Astrocyte (in vitro differentiated cells and primary cell): ENCODE measurements at places on chromosomes 2 and 18. TPM values are rescaled to one million over a fixed set of nuclear protein-coding genes. Genes with fewer than 3 reads are reported as not detected.

The IL1F10 gene
- total RNA-seq: not detected in 2 replicates

GRCh38 chr2:240957656-240958365 lies 40.6 kb upstream of the SNED1 start:
- no peak for DNase-seq
- no peak overlapping the region for H3K4me3 ChIP-seq
- H3K27ac ChIP-seq: no peak overlapping the region
- H3K4me1 ChIP-seq: peaks cover 3% of the 10 kb centered on the region
- peaks cover 15% of the 10 kb centered on the region for H3K27me3 ChIP-seq

DNA sequence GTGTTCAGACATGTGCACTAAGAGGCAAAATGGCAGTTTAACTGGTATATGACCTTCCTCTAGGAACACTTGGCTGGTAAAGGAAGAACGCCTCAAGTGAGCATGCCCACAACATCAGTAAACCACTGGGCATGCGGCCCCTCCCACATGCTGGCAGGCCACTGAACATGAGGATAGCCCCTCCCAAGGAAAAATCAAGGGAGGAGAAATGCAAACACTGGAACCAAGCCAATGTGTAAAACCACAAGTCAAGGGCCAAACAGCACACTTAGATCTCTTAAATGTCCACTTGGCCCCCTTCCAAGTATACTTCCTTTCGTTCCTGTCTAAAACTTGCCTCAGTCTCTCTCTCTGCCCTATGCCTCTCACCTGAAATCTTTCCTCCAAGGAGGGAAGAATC lies 980.8 kb downstream of the TSN start:
- peaks cover 18% of the 10 kb centered on the region for H3K4me1 ChIP-seq
- no peak overlapping the region for H3K27ac ChIP-seq
- H3K36me3 ChIP-seq: no peaks in the 10 kb centered on the region
- no peak overlapping the region for H3K4me3 ChIP-seq

DNA sequence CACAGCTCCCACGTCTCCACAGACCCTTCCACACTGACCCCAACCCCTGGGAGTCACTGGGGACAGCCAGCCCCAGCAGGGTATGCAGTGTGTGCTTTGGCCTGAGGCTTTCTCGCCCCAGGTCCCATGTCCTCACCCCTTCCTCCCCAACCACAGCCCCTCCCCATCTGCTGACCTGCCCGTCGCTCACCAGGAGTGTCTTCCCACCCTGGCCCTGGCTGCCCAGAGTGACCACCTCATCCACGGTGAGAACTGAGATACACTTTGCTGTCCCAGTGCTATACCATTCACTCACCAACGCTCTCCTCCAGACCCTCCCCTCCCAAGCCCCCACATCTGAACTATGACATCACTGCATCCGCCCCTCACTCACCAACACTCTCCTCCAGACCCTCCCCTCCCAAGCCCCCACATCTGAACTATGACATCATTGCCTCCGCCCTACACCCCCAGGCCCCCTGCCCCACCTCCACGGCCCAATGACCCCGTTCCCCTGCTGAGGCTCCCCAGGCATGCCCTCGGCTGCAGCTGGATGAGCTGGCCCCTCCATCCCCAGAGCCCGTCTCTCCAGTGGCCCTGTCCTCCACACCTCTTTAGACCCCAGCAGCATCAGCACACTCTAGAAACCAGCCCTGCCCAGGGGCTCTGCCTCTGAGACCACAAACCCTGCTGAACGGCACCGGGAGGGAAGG lies 55.2 kb downstream of the ANKMY1 start:
- no peak overlapping the region for H3K4me3 ChIP-seq
- no peak overlapping the region for H3K27ac ChIP-seq
- no peaks in the 10 kb centered on the region for H3K4me1 ChIP-seq

DNA sequence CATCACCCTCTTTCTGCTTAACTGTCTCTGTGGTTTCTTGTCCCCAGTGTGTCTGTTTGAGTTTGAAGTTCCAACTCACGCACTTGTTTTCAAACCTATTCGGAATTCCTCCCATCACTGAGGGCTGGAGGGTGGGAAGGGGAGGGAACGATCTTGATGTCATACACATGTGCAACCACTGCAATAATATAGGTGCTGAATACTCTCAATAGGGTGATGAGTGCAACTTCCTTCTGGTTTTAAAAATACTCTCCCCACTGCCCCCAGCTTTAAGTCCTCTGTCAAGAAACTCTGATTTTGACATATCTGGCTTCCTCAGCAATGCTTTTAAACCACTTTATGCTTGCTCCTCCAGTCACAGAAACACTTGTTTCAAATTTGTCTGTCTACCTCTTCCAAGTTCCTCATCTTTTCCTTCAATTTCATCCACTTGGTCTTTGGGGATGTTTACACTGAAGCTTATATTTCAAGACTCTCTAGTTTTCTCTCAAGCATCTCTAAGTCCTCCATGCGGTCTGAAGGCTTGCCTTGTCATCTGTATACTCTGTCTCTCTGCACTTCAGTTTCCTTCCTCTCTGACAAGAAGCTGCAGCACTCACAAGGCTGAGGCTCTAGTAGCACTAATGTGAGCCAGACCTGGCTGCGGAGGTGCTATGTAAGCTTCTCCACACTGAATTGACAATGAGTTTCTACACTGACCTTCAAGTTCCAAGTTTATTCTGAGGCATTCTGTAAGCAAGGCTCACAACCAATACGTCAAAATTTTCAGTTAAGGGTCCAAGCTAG lies 422.3 kb downstream of the ZEB2 start:
- H3K27ac ChIP-seq: no peak overlapping the region
- no peak for DNase-seq
- no peak overlapping the region for H3K4me3 ChIP-seq
- peaks cover 12% of the 10 kb centered on the region for H3K4me1 ChIP-seq
- no peaks in the 10 kb centered on the region for H3K36me3 ChIP-seq

DNA sequence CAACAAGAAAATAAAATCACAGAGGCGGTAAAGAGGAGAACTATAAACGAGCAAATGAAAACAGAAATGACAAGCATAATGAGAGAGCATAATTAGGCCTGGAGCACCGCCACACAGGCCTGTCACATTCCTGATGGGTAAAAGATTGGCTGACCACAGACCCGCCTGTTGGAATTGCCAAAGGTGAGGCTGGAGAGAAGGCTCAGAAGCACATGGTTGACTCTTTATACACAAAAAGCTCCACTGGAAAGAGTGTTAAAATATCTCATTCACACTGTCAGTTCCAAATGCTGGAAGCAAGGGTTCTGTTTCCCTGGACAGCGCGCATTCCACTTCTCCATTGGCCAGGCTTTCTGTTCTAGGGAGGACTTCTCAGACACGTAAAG lies 5.9 kb upstream of the LGALSL start:
- peaks cover 53% of the 10 kb centered on the region for H3K27me3 ChIP-seq
- H3K4me1 ChIP-seq: no peaks in the 10 kb centered on the region
- no peaks in the 10 kb centered on the region for H3K36me3 ChIP-seq
- no peak overlapping the region for H3K4me3 ChIP-seq

- no peak overlapping the region for H3K27ac ChIP-seq
- DNase-seq: peak; percentile 14
- H3K36me3 ChIP-seq: no peaks in the 10 kb centered on the region
Observed at GRCh38 chr2:41736105-41736567, 311.7 kb upstream of the PKDCC start.

DNA sequence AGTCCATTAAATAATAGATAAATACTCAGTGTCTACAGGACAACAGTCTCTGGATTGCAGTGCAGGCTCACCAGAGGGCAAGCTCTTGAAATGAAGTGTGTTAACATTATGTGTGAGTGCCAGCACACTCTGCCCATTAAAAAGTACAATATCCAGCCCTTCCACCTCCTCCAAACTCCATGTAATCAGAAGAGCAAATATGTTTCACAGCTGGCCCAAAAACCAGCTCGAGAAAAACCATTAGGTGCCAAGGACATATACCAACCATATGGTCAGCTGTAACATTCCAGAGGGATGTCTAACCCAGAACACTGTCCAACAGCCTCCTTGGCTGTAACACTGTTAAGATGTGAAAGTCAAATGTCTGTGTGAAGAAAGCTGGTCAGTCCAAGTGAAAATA lies 112.2 kb downstream of the ZNF385B start:
- no peak overlapping the region for H3K4me3 ChIP-seq
- DNase-seq: peak; percentile 10
- H3K36me3 ChIP-seq: no peaks in the 10 kb centered on the region
- H3K27me3 ChIP-seq: no peaks in the 10 kb centered on the region
- no peaks in the 10 kb centered on the region for H3K4me1 ChIP-seq

The RGPD3 gene
- 0.10 and 0.16 TPM in 2 replicates for total RNA-seq

DNA sequence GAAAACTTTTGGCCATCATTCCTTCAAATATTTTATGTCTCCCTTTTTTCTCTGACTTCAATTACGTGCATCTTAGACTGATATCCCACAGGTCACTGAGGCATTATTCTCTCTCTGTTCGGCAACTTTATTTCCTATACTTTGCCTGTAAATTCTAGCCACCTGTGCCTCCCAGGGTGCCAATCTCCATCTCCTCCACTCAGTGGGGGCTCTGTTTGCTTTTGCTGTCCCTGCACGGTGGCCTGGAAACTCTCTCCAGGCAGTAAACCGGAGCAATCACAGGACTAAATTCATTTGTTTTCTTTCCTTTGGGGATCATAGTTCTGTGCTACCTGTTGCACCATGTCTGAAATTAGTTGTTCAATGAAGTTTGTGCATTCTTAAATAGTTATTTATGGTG lies 9.6 kb upstream of the MTLN start:
- H3K27ac ChIP-seq: no peak overlapping the region
- H3K4me3 ChIP-seq: no peak overlapping the region
- DNase-seq: no peak
- peaks cover 20% of the 10 kb centered on the region for H3K27me3 ChIP-seq
- no peaks in the 10 kb centered on the region for H3K36me3 ChIP-seq

The MOGAT1 gene
- not detected in 2 replicates for total RNA-seq

- H3K4me1 ChIP-seq: no peaks in the 10 kb centered on the region
- H3K27ac ChIP-seq: no peak overlapping the region
- H3K36me3 ChIP-seq: no peaks in the 10 kb centered on the region
- H3K4me3 ChIP-seq: no peak overlapping the region
Observed at GRCh38 chr18:51941999-51942398, 398.0 kb upstream of the DCC start.

The EFEMP1 gene
- total RNA-seq: 146 and 155 TPM in 2 replicates

GRCh38 chr18:61901323-61901986 lies 8.6 kb upstream of the RNF152 start:
- peak; percentile 28 for DNase-seq
- no peaks in the 10 kb centered on the region for H3K27me3 ChIP-seq
- H3K27ac ChIP-seq: no peak overlapping the region
- peaks cover 6% of the 10 kb centered on the region for H3K4me1 ChIP-seq

The GRB14 gene
- 8.6 and 11.1 TPM in 2 replicates for total RNA-seq

DNA sequence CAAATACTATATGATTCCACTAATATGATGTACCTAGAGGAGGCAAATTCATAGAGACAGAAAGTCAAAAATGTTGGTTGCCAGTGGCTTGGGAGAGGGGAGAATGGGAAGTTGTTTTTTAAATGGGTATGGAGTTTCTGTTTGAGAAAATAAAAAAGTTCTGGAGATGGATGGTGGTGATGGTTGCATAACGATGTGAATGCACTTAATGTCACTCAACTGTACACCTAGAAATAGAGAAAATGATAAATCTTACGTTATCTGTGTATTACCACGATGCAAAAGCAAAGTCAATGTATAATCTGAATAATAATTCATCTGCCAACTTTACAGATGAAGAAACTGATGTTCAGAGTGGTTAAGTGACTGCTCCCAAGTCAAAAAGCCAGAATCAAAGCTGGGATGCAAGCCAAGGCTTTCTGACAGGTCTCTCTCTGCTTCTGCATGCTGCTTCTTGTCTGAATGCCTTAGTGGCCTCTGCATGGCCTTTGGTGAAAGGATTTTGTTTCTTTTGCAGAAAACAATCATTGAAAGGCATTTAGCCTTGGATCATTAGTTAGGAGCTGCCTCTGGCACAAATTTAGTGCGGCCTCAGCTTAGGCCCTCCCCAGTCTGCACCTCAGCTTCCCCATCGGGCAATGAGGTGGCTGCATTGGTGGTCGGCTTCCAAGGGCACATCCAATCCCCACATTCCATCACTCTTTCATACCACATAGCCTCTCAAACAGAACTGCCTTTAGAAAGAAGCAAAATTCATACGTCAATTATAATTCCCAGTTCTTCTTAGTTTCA lies 46.5 kb upstream of the MYCN start:
- H3K36me3 ChIP-seq: no peaks in the 10 kb centered on the region
- no peaks in the 10 kb centered on the region for H3K4me1 ChIP-seq
- H3K4me3 ChIP-seq: no peak overlapping the region
- H3K27ac ChIP-seq: no peak overlapping the region
- no peaks in the 10 kb centered on the region for H3K27me3 ChIP-seq

GRCh38 chr2:36698993-36699392 lies 2.5 kb downstream of the VIT start:
- DNase-seq: no peak
- peaks cover 25% of the 10 kb centered on the region for H3K4me1 ChIP-seq

The CYP20A1 gene
- total RNA-seq: 14.4 and 17.3 TPM in 2 replicates

The RIT2 gene
- not detected in 2 replicates for total RNA-seq

DNA sequence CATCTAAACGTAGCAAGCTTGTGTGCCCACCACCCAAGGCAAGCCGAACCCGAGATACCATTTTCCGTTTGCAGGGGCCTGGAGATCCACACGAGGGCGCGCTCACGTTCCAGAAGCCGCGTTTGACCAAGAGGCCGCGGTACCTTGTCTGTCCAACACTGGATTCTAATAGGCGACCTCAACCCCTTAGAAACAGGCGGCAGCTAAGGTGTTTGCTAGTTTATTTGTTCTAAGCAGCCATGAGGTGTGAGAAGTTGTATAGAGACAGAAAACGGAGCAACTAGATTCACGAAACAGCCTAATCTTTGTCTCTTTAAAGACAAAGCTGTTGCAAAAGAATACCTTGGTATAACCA lies 4.2 kb downstream of the HOXD11 start:
- H3K4me1 ChIP-seq: no peaks in the 10 kb centered on the region
- DNase-seq: no peak
- no peak overlapping the region for H3K27ac ChIP-seq
- H3K4me3 ChIP-seq: no peak overlapping the region
- H3K27me3 ChIP-seq: peaks cover 88% of the 10 kb centered on the region

The CDH2 gene
- total RNA-seq: 326 and 363 TPM in 2 replicates

DNA sequence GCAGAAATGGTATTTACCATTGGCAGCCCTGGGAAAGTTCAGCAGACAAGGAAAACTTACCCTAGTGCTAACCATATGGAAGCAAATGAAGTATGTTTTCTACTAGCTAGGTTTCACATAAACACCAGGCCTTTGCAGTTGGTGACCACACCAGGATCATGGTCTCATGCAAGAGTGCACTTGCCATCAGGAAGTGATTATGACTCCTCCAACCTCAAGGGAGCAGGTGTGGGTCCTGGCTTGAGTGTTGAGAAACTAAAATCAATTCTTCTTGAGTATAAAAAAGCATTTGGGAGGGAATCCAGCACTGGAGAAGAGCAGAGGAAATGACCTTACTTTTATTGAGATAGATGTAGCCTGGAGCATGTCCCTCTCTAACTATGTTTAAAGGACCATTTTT lies 56.8 kb upstream of the SPAG16 start:
- H3K4me1 ChIP-seq: no peaks in the 10 kb centered on the region
- H3K27me3 ChIP-seq: no peaks in the 10 kb centered on the region
- H3K36me3 ChIP-seq: no peaks in the 10 kb centered on the region
- peak; percentile 14 for DNase-seq
- H3K4me3 ChIP-seq: no peak overlapping the region

The SERPINB4 gene
- not detected in 2 replicates for total RNA-seq

GRCh38 chr18:68429111-68429510 lies 285.8 kb downstream of the TMX3 start:
- H3K36me3 ChIP-seq: no peaks in the 10 kb centered on the region
- no peak for DNase-seq
- peaks cover 32% of the 10 kb centered on the region for H3K4me1 ChIP-seq
- H3K4me3 ChIP-seq: no peak overlapping the region

- H3K27me3 ChIP-seq: no peaks in the 10 kb centered on the region
- H3K4me3 ChIP-seq: no peak overlapping the region
- peaks cover 5% of the 10 kb centered on the region for H3K36me3 ChIP-seq
- DNase-seq: no peak
Observed at GRCh38 chr2:33322612-33323011, 153.8 kb upstream of the RASGRP3 start.
